ENCODE measurements at places on chromosomes 1 and 21.

DNA sequence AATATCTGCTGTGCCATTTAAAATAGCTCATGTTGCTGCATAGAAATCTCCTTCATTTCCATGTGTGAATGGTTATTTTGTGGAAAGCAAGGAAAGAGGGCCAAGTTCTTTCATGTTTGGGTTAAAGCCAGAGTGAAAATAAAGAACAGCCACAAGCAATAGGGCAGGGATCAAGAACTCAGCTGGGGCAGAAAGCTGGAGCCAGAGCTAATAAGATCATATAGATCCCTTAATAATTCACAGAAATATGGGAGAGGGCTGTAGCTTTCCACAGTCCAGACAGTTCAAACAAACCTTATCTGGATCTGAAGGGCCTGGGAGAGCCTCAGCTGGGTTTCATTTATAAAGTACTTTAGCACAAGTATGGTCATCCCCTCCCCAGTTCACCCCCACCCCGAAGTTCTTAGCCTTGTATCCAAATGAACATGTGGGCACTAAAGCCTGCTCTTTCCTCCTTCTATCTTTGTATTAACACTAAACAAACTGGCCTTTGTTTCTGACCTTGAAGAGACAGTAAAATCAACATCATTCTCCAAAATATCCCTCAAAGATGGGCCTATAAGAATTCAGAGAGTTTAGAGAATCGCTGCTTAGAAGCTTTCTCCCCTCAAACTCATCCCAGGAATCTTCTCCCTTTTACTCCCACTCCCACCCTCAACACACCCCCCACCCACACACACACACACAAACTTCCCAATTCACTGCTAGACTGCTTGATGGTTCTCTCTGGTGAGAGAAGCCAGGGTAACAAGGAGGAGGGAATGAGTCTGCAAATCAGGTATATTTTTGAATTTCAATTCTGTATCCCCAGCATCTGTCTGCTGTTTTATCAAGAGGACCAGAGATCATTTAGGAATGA lies 41.7 kb downstream of the UTP25 start:
- no peak for DNase-seq

- DNase-seq, result no peak
These were observed 23.8 kb downstream of the SEC16B start for GRCh38 chr1:177945943-177946650.

DNA sequence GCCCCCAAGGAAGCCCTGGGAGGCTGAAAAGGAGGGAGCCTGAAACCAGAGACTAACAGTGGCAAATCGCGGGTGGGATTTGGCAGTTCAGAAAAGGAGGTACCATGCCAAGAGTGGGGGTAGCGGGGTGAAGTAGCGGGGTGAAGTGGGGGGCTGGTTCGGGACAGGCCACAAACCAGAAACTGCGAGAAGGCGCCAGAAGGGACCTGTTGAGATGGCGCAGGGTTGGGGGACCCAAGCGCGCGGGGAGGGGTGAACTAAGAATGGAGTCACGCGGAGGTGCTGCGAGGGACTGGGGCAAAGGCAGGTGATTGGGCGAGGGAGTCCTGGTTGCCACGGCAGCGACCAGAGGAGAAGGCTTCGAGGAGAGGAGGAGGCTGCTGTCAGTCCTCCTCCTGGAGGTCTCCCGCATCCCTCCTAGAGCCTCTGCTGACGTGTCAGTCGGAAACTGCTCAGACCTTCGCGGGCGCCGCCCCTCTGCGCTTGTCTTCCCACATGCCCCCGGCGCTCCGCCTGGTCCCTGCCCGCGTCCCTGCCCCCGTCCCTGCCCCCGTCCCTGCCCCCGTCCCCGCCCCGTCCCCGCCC lies 438 bp upstream of the MIA3 start:
- DNase-seq, result peak; percentile 76

GRCh38 chr1:38512789-38513188 lies 346.8 kb downstream of the RRAGC start:
- DNase-seq, result no peak

DNA sequence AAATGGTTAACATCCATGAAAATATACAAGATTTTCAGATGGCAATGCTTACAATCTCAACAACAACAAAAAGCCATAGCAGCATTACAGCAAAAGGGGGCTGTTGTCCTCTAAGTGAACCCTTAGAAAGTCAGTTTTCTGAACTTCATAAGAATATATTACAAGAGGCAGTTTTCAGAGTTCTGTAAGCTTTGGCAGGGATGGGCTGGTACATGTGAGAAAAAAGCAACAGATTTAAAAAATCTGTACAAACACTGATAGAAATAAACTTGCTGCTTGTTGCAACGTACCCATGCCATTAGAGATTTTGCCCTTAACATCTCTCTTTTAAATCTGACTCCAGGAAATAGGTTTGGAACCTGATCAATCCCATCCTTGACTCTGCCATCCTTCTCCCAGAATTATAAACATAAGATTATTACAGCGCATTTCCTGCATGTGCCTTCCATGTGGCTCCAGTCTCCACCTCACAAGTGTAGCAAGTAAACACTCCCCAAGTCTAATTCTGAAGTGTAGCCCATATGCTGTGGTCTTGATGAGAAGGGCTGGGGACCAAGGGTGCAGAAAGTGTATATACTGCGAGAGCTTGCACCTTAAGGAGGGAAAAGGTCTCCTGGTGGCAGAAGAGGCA lies 101.4 kb upstream of the TSPAN2 start:
- DNase-seq, result no peak

DNA sequence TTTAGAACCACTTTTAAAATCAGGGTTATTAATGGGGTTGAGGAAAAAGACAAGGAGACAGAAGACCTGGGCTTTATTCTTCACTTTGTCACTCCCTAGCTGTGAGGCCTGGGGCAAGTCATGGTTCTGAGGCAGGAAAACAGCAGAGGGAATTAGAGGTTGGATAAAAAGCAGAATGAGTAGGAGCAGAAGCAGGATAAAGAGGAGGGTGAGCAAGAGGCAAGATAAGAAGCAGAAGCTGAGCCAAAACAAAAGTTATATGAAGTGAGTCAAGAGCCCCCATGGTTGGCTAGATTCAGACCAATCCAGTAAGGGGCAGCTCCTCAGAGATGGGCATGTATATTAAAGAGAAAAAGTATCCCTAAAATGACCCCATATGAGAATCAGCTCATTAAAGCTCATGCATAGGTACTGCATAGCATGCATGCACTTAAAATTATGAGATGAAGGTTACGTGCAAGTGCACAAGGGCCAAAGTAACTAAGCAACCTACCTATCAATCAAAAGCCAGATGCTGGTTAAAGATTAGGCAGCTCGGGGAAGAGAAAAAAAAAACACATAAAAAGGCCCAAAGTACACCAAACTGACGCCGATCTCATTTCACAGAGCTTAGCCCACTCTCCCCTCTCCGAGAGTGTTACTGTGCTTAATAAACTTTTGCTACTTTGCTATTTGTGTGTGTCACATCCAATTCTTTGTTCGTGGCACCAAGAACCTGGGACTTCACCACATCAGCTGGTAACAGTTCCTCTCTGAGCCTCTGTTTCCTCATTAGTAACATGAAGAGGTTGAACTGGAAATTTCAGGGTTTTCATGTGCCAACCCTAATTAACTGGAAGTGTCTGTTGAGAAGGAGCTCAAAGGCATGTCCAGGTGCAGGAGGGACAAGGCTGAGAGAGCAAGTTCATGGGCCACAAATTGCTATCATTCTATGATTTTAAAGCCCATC lies 2.2 kb downstream of the AVPR1B start:
- no peak for DNase-seq
